ENCODE measurements at places on chromosomes 1 and 21.

DNA sequence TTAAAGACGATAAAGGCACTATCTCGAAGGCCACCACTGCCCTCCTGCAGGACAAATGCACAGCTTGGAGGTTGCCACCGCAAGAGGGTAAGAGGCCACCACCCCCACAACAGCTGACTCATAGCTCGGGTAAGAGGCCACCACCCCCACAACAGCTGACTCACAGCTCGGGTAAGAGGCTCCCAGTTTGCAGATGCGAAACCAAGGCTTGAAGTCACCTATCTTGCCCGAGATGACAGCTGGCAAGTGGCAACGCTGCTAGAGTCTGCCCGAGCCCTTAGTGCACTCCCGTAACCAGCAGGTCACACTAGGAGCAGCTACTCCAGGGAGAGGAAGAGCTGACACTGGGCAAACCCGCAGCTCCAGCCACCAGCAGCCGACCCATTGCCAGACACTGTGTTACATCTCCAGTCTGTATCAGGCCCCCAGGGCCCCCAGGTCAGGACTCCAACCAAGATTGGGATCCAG, 17.1 kb upstream of the SPSB1 start:
- DNase-seq = no peak

DNA sequence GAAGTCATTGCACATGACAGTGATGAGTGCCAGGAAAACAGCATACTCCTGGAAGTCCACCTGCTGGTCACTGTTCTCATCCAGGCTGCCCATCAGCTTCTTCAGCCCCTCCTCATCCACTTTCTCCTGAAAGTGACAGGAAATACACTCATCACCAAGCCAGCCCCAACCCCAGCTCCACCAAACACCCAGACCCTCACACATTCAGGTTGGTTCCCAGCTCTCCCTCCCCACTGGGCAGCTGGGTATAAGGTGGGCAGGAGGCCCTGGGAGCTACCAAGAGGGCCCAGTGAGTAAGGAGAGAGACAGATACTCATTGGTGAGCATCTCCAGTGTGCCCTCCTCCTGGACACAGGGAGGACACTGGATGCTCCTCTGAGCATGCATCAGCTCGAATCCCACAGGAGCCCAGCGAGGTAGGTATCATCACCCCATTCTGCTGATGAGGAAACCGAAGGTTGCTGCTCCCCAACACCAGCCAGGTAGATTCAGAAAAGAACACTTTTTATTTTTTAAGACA, 4.1 kb downstream of the S100A2 start:
- no peak for DNase-seq

GRCh38 chr1:168598892-168599291, 22.5 kb downstream of the XCL1 start:
- DNase-seq = no peak

GRCh38 chr1:51749151-51749550, 129.4 kb downstream of the NRDC start:
- no peak for DNase-seq

- DNase-seq = no peak
These were observed 332.0 kb downstream of the PAPPA2 start for GRCh38 chr1:176794897-176795508.

- DNase-seq = no peak
These were observed 2.2 kb downstream of the ATPAF1 start for GRCh38 chr1:46665983-46666382.

DNA sequence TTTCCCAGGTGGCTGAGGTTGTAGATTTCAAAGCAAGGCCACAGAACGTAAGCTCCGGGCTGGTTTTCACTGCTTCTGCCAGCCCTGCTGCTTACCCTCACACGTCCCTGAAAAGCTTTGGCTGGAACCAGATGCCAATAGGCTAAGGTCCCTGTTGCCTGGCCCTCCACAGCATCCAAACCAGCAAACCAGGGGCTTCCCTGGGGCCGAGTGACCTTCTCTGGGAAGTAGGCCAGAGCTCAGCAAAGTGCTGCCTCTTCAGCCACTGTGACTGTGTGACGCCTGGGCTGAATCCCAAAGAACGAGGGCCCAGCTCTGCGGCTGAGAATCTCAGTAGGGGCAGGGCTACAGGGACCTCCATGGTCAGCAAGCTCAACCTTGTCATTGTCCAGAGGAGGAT, 28.9 kb upstream of the RBM15 start:
- no peak for DNase-seq

DNA sequence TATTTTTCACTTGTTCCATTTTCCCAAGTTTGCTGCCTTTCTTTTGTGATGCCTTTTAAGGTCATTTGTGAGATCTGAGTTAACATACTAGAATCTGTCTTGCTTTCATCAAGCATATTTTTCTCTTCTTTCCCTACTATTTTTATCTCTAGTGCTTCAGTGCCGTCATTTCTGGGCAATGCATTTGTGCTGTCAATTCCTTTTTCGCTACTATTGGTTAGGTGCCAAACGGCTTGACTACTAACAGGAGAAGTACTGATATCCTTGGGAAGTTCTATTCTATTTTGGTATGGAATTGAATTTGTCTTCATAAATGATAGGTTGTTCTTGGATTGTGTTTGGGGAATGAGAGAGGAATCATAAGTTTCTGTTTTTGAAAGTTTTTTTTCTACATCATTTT, 42.2 kb downstream of the LRRC53 start:
- no peak for DNase-seq

DNA sequence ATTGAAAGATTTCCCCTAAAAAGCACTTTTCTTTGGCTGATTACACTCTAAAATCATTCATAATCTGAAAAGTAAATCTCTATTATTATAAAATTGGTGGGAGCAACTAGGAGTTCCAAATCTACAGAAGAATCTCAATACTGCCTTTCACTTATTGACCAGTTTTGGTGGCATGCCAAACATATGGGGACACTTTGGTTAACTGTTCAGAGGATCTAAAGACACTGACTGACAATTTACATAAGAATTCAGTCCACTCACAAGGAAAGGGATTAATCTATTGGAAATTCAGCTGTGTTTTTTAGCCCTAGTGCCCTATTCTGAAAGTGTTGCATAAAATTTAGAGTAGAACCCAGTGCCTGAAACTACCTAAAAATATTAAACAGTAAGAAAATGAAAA, 113.6 kb downstream of the LRRC40 start:
- no peak for DNase-seq

DNA sequence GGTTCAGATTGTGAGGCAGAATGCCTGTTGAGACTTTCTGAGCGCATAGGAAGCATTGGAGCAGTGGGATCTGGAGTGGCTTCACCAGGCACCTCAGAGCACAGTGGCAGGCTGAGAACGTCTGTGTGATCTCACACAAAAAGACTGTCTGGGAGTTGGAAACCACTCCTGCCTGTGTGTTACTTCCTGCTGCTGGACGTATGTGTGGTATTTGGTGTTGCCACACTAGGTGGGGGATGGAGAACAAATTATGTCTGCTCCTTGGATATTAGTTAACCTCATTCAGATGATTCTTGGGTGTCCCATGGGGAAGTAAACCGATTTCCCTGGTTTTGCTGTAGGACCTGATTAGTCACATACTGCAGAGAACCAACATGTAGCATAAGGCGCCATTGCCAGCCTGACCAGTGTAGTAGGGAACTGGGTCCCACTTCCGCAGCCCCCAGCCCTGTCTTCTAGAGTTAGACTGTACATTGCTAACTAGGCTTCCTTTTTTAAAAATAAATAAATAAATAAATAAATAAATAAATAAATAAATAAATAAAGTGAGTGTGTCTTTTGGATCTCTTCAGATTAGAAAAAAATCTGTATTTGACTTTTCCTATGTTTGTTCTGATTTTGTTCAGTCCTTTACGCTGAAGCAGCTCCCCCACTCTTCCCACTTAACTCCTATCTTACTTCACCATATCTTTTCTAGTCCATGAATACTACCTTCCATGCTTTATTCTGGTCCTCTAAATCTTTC, 26.9 kb downstream of the UCK2 start:
- DNase-seq = no peak

GRCh38 chr1:160731990-160732389, 7.1 kb upstream of the SLAMF7 start:
- no peak for DNase-seq

GRCh38 chr1:53372501-53372951, 44.7 kb upstream of the LRP8 start:
- no peak for DNase-seq

- DNase-seq = no peak
These were observed 1.7 kb upstream of the IBA57 start for GRCh38 chr1:228163776-228164519.

DNA sequence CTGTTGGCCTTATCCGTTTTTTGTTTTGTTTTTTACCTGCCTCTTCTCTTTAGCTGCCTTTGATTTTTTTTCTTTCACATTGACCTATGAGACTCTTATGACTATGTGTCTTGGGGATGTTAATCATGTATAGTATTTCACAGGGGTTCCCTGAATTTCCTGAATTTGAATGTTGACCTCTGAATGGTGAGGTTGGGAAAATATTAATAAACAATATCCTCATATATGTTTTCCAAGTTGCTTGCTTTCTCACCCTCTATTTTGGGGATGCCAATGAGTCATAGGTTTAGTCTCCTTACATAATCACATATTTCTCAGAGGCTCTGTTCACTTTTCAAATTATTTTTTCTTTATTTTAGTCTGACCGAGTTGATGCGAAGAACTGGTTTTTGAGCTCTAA, 29.6 kb downstream of the GBP5 start:
- DNase-seq = no peak

GRCh38 chr1:41730806-41731205, 187.9 kb downstream of the HIVEP3 start:
- no peak for DNase-seq

GRCh38 chr1:201122321-201122957, 4.5 kb downstream of the ASCL5 start:
- DNase-seq = no peak

GRCh38 chr1:236699366-236699765, 13.1 kb downstream of the ACTN2 start:
- DNase-seq = no peak

- DNase-seq = no peak
These were observed 42.4 kb downstream of the SLC30A1 start for GRCh38 chr1:211536606-211537005.

DNA sequence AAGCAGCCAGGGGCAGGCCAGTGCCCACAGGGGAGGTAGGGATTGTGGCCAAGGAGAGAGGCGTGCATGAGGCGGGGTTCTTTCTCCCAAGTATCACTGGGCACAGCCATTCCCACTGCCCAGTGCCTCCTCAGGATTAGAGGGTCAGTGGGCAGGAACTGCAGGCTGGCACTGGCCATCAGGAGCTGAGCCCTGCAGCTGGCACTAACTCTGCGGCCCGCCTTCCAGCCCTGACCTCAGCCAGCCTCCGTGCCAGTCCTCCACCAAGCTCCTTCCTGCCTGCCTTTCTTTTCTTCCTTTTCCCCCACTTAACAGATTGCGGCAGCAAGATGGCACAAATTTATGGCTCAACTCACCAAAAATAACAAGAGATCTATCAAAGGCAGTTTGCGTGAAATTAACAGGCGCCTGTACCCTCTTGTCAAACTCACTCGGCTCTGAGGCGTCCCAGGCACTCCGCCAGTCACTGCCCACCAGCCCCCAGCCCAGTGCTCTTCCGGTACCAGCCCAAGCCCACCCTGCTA, 11.1 kb downstream of the ADGRB2 start:
- DNase-seq = no peak

- peak; percentile 66 for DNase-seq
These were observed 659 bp downstream of the AGO1 start for GRCh38 chr1:35883635-35884101.

DNA sequence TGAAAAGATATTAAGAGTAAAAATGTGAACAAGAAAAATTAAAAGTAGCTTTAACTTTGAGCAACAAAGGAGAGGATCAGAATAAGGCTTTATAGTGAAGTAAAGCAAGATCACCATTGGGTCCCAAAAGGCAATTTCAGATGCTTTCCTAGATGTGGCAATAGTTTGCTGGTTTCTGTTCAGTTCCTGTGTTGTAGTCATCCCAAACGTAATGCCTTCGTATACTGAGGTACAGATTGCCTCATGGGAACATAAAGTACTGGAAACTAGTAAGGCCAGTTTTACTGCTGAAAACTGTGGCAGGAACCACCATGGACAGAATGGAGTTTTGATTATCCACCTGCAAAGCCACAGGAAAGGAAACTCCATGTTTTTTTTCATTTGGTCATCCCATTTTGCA, 283.5 kb upstream of the SGIP1 start:
- no peak for DNase-seq

DNA sequence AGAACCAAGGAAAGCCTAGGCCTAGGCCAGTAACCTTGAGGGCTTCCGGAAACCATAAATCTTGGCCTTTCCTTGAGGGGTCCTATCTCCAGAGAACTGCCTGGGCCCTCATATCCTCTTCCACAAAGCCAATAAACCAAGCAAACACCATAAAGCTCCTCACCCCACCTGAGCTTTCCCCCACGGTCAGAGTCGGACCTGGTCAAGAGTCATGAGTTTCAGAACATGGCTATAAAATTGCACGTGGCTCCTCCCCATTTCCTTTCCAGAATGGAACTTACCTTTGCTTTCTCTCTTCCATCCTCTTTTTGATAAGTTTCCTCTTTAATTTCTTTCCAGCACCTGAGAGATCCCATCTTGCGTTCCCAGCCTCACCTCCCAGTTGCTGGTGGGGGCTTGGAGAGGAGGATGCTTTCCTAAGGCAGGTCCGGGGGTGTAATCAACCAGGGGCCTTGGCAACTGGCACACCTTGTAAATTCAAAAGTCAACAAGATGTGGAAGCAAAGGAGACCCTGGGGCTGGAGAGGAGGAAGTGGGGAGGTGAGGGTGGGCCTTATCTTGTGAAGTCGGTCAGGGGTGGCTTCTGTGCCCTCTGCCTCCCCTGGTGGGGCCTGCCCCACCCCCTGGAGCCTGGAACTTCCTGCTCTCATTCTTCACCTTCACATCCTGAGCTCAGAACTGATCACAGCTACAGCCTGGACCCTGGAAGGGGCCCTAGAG, 259.9 kb downstream of the FOXD2 start:
- DNase-seq = no peak

- no peak for DNase-seq
These were observed 29.3 kb downstream of the SGIP1 start for GRCh38 chr1:66563094-66563800.

DNA sequence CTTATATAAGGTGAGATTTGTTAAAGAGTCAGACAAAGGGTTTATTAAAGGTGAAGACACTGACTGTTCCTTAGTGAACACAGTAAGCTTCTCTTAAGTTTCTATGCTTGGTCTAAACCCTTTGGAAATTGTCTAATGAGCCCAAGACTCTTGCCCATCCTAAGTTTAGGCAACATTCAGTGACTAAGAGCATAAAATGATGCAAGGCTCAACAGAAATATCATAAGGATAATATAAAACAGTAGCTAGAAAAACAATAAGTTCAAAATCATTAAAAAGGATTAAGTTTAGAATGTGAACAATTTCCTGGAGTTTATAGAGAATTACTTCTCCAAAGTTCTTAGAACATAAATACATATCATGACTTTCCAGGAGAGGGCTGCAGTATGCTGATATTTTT, 108.9 kb upstream of the PDC start:
- no peak for DNase-seq
